ENCODE measurements at places on chromosomes 7 and 10.

GRCh38 chr7:68245688-68246087 is 1249.1 kb downstream of the TYW1 start:
- DNase-seq, result no peak

GRCh38 chr10:79353000-79353406 is 5.7 kb downstream of the PPIF start:
- DNase-seq, result no peak

- DNase-seq, result no peak
Measured at GRCh38 chr7:99424932-99425730, 13.5 kb downstream of the PTCD1 start.

GRCh38 chr10:6271663-6272062 is 68.9 kb downstream of the PFKFB3 start:
- peak; percentile 31 for DNase-seq

DNA sequence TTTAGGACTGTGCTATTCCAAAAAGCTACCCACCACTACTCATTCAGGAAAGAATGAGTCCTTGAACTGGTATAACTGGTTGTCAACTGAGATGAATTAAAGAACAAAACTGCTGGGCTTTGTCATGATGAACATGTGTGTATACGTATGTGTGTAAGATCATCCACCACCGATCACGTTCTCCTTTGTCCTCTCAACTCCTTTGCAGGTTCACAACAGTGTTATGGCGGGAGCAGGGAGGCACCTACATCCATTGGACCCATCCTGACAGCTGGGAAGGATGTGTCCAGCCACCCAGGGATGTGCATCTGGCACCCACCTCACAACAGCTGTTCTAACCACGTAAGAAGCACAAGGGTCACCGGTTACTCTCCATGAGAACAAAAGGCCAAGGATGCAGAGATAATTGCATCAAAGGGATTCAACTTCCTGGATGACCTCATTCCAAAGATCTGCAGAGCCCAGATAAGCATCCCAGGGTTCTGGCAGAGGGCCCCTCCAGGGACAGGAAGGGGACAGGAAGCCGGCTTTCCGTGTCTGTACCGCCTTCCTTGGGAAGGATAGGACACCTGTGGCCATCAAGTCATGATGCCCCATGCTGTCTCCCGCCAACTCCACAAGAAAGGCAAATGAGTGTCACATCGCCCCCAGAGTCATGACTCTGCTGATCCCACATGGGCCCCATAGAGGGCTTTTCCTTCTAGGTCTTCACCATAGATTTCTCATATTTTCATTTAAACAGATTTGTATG is 66.1 kb downstream of the STEAP1B start:
- no peak for DNase-seq

DNA sequence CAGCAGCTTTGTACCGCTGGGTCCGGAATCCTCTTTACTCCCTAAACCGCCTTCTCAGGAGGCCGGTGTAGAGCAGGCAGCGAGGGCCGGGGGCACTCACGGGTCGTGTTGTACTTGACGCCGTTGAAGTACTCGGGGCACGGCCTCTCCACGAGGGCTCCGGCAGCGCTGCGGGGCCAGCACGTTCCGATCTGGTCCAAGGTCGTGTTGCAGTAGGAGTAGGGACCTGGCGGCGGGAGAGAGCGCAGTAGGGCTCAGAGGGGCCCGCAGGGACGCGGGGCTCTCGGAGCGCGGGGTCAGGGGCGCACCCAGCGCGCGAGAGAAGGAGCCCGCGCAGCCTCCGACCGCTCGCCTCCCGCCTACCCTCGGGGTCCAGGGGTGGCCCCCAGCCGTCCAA is 443 bp downstream of the CRHR2 start:
- peak; percentile 22 for DNase-seq

DNA sequence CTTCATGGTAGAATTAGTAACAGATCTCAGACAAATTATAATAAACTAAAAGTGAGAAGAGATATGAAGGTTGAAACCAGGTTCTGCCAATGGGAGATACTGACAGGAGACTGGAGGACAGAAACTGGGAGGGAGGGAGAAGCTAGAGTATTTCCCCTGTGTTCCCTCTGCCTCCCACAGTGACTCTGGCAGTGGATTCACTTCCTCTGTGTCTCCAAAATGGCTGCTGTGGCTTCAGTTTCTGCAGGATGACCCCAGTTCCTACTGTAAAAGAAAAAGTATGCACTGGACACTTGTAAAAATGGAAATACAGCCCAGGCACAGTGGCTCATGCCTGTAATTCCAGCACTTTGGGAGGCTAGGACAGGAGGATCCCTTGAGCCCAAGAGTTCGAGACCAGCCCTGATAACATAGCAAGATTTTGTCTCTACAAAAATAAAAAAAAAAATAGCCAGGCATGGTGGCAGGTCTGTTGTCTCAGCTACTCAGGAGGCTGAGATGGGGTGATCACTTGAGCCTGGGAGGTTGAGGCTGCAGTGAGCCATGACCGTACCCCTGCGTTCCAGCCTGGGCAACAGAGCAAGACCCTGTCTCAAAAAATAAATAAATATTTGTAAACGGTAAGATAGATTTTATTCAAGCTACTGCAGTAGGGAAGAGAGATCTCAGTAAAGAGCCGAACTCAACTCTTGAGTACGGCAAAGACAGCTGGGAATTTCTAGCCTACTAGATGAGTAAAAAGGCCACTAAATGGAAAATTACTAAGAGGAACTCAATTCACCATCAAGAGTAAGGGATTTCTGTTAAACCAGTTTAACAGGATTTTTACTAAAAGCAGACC is 156.6 kb upstream of the TRIM24 start:
- DNase-seq, result no peak

- DNase-seq, result no peak
Measured at GRCh38 chr7:87036985-87037384, 22.5 kb downstream of the ELAPOR2 start.

- DNase-seq, result peak; percentile 70
Measured at GRCh38 chr10:69449841-69450240, 1.4 kb upstream of the TSPAN15 start.

GRCh38 chr7:100467638-100468373 is 3.7 kb upstream of the SPACDR start:
- no peak for DNase-seq

- DNase-seq, result no peak
Measured at GRCh38 chr7:151806204-151806603, 70.7 kb downstream of the PRKAG2 start.

- no peak for DNase-seq
Measured at GRCh38 chr7:106347229-106347833, 62.5 kb upstream of the NAMPT start.

GRCh38 chr7:5679813-5680473 is 101.5 kb downstream of the RNF216 start:
- no peak for DNase-seq

DNA sequence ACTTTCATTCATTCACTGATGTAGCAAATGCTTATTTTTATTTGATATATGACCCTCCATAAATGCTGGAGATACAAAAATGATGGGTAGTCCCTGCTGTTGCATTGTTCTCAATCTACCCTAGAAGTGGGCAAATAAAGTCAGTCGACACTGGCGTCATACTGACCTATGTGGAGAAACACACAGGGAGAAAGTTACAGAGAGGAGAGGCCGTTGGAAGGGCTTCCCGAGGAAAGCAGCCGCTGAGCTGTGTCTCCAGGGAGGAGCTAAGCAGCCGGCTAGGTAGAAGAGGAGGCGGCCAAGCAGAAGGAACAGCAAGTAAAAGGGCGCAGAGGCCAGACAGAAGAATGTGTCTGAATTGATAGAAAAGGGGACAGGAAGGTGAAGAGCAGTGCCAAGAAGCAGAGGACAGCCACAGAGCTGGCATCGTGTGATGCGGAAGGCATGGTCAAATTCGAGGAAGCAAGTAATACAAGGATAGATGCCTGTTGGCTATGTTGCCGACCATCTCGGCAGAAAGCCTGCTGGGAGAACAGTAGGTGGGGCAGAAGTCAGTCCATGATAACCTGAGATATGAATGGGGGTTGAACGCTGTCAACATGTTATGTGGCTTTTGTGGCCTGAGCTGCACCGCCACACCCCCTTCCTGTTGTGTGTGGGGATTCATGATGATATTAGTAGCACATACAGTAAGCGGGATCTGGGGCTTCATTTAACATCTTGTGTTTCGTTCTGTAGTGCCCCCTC is 25.9 kb downstream of the ST8SIA6 start:
- DNase-seq, result peak; percentile 67

DNA sequence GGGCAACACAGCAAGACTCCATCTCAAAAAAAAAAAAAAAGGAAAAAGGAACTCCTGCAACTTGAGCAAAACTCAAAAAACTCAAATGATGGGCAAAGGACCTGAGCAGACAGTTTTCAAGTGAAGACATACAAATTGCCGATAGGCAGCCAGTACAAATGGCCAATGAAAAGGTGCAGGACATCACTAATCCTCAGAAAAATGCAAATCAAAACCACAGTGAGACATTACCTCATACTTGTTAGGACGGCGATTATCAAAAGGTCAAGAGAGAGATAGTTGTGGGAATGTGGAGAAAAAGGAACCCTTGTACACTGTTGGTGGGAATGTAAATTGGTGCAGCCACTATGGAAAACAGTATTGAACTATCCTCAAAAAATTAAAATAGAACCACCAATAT is 16.8 kb downstream of the SVOPL start:
- DNase-seq, result no peak

GRCh38 chr7:19116121-19117090 is 1.0 kb downstream of the TWIST1 start:
- no peak for DNase-seq

DNA sequence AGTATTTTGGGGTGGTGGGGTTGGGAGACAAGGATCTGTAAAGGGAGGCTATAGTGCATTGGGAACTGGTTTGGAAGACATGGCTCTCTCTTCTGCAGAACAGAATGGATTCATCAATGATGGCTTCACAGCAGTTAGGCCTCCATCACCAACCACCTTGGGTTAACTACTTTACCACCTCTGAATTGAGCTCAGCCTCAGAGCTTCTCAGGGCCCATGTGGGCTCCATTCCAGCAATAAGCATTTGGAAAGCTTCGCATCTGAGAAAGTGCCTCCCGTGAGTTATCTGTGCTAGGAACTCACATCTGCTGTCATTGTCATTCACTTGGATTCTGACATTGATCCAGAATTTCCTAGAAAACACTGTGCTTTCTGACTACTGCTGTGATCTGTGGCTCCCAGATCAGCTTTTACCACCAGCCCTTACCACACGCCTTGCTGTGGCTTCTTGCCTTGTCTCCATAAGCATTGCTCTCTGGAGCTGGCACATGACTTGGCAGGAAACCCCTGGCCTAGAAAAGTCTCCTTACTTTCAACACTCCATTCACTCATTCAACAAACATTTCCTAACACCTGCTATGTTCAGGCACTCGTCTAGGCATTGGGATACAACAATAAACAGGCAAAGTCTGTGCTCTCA is 70.7 kb upstream of the ADO start:
- DNase-seq, result peak; percentile 28

DNA sequence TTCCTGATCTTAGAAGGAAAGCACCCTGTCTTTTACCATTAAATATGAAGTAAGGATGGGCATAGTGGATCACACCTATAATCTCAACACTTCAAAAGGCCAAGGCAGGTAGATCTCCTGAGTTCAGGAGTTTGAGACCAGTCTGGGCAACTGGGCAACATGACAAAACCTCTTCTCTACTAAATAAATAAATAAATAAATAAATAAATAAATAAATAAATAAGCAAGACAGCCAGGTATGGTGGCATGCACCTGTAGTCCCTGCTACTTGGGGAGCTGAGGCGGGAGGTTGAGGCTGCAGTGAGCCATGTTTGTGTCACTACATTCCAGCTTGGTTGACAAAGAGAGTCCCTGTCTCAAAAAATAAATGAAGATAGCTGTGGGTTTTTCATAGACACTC is 313.1 kb downstream of the RPS24 start:
- no peak for DNase-seq

DNA sequence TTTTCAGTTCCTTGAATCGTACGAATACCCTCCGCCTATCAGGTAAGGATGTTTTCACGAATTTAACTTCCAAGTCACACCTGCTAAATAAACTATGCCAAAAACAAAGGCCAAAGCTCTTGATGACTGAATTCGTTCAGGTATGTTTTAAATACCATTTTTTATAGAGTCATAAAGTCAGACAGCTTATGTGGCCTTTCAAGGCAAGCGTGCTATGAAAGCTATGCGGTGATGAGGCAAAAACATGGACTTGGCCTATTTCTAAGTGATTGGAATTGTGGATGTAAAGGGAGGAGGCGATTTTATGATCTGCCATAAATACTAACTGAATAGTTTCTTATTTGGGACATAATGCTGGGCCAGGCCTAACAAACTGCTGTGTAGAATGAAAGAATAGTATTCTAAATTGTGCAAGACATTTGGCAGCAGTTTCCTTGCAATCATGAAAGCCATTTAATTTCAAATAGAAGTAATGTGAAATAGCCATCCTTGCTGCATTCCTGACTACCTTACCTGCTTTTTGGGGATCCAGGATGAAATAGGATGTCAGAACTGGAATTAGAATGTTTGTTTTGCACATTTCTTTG is 14.0 kb downstream of the SLC39A12 start:
- no peak for DNase-seq

GRCh38 chr7:23385140-23385539 is 85.2 kb downstream of the IGF2BP3 start:
- DNase-seq, result no peak

- no peak for DNase-seq
Measured at GRCh38 chr10:11687357-11687771, 54.8 kb upstream of the ECHDC3 start.

DNA sequence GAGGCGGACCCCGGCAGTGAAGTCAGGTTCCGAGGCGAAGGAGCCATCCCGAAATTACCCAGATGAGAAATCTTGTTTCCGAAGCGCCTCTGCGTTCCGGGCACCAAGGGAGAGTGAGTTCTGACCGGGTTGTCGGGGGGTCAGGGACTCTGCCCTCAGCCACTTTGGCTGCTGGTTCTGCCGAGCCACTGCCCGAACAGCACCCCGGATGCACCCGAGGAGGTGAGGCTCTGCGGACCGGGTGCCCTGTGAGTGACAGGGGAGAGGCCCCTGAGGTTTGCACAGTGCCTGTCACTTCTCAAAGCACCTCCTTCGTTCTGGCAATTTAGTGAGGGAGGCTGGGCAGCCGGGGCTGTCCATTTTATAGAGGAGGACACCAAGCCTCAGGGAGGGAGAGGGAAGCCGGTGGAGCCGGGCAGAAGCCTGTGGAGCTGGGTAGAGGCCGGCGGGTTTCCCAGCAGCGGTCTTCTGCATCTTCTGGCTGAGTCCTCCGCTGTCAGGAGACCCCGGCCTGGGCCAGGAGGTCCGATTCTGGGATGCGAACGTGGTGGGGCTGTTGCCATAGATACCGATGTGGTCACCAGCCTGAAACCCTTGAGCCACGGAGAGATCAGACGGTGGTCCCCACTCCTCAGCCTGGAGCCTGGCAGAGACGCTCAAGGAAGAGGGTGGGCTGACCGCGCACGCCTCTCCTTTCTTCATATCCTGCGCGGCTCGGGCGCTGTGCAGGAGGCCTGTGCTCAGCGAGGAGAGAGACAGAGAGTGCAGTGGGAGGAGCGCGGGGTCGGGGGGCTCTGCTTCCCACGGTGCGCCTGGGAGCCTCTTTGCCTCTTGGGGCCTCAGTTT is 18.9 kb upstream of the SHH start:
- DNase-seq, result no peak
